ENCODE measurements at places on chromosomes 4 and X. TPM values are rescaled to one million over a fixed set of nuclear protein-coding genes. Genes with fewer than 3 reads are reported as not detected.

The ARHGAP10 gene
- 19.6 TPM for polyA plus RNA-seq

DNA sequence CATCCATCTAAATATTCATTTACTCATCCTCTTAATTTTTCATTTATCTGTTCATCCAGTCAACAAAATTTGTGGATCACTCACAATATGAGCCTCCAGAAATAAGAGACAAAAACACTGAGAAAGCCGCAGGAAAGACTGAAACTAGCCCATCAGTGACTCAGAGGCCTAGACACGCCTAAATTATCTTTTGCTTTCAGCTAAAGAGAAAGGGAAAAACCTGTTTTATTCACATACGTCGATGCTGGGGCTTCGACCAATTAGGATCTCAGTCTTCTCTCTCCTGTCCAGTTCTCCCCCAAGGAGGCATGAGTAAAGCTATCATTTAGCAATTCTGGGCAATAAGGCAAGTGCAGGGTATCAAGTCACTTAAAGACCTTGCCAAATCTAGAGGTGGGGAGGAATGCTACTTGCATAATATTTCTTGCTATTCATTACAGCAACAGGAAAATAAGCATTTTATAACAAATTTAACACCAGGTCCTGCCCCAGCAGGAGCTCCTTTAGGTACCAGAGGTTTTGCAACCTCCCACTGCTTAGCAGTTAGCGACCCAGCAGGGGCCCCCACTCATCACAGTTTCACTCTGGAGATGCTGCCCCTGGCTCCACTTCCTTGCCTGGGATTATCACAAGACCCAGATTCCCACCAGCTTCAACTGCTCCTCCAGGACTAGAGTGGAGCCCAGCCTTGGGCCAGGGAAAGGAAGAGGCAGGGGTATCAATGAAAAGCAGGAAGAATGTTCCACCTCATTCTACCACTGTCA is 30.1 kb upstream of the TMEM154 start:
- DNase-seq, result no peak

- no peak for DNase-seq
Measured at GRCh38 chr4:137700751-137701150, 168.5 kb upstream of the PCDH18 start.

DNA sequence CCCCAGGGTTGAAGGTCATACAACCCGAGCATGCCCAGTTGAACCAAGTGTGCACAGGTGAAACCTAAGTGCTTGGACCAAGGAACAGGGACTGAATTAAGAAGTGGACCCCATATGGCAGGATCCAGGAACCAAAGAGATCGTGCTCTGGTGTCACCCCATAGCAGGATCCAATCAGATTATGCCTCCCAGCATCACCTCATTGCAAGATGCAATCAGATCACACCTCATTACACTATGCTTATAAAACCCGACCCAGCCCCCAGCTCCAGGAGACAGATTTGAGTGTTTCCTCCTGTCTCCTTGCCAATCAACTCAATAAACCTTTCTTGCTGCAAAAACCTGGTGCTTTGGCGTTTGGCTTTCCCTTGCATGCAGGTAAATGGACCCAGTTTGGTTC is 37.6 kb downstream of the EFHC2 start:
- no peak for DNase-seq

The ASMT gene
- not detected for polyA plus RNA-seq

All from right renal pelvis (tissue), 4 donors.